Lower lobe of right lung (tissue), 2 donors: ENCODE measurements at places on chromosomes 16 and 17.

DNA sequence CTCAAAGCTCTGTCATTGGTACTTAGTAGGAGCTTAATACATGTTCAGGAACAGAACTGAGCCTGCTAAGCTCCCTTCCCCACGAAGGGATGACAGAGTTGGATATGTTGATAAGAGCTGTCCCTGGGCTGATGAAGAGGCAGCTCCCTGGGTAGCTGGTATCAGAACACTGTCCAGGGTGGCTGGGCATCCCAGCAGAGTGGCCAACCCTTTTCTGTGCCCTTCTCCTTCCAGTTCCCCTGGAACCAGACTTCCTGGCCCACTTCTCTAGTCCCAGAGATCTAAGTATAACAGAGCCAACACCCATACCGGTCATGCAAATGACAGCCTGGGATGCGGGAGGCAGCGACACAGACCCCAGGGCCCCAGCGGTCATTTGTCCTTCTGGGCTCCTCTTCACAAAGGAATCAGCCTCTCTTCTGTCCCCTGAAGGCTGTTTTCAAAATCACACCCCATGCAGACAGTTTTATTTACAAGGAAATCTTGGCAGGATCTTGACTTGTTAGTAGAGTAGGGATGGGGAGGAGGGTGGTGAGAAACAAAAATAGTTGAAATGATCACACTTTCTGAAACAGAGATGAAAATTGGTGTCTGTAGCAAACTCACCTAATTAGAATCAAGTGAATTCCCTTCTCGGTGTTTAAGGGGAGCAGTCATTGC lies 1.4 kb upstream of the RHBDL3 start:
- peak; percentile 10 for DNase-seq

DNA sequence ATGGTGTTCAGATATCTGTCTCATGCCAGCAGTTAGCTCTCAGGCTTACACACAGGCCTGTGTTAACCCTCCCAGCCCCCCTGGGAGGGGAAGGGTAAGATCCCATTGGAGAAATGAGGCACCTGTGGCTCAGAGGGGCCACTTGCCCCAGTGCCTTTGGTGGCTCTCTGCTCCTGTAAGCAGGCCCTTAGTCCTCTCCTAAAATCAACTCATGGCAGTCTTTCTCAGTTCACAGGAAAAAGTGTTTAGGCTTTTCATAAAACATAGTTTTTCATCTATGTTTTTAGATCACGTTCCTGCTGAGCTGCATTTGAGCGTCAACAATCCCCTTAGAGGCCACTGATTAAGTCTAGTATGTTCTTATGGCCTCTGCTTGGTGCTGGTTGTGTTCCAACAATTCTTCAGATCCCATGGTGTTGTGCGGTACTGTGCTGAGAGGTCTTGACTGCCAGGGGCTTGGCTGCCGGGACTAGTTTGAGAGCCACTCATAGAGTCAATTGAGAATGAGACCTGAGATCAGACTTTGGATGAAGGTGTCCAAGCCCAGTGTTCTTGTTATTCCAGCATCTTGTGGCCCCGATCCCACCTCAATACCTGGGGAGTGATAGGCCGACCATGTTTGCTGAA lies 10.6 kb downstream of the TAOK2 start:
- peak; percentile 70 for DNase-seq

GRCh38 chr17:21201298-21201595 lies 12.7 kb downstream of the TMEM11 start:
- DNase-seq = no peak

DNA sequence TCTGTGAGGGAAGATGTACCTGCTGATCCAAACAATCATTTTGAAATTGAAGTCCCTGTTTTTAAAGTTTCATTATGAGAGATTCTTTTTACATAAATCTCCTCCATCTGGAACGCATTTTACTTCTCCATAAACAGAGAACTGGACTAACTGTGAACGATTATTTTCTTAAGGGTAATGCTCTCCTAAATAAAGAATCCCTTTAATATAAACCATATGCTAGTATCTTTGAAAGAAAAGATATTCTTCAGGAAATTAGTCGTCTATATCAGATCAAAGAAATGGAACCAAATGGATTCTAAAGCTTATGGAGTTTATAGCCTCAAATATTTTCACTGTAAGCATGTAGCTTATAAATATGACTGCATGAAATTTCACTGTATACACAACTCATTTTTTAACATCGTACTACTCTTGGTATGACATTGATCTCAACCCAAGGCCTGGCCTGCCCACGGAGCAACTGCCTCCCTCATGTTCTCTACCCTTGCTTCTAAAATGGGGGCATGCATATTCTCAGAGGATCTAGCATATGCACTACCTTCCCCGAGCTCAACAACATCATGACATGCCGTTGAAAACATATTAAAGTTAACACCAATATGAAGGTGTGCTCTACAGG lies 66.4 kb downstream of the MYH10 start:
- DNase-seq = no peak
